ENCODE measurements at places on chromosomes 12 and 14.

GRCh38 chr12:69881771-69882170, 56.7 kb downstream of the MYRFL start:
- no peak for DNase-seq

GRCh38 chr12:68370006-68370590, 37.9 kb upstream of the MDM1 start:
- no peak for DNase-seq

GRCh38 chr14:67850066-67850830, 30.7 kb downstream of the RAD51B start:
- no peak for DNase-seq

DNA sequence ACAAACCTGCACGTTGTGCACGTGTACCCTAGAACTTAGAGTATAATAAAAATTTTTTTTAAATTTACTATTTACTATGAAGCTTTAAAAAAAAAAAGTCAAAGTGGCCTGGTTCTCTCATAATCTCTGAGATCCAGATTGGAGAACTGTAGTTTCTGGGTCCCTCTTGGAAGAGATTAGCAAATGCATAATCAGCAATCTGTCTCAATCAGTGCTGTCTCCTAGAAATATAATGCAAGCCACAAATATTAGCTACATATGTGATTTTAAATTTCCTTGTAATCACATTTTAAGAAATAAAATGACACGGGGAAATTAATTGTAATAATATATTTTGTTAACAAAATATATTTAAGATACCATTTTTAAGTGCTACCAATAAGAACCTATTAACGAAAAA, 32.3 kb downstream of the RALGAPA1 start:
- no peak for DNase-seq

DNA sequence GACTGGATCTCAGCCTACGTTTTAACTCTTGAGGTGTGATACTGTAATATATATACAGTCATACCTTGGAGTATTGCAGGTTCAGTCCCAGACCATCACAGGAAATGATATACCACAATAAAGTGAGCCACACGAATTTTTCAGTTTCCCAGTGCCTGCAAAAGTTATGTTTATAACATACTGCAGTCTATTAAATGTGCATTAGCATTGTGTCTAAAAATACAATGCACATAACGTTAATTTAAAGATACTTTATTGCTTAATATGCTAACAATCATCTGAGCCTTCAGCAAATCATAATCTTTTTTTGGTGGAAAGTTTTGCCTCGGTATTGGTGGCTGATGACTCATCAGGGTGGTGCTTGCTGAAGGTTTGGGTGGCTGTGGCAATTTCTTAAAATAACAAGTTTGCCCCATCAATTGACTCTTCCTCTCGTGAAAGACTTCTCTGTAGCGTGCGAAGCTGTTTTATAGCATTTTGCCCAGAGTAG, 18.9 kb downstream of the PYROXD1 start:
- peak; percentile 84 for DNase-seq

DNA sequence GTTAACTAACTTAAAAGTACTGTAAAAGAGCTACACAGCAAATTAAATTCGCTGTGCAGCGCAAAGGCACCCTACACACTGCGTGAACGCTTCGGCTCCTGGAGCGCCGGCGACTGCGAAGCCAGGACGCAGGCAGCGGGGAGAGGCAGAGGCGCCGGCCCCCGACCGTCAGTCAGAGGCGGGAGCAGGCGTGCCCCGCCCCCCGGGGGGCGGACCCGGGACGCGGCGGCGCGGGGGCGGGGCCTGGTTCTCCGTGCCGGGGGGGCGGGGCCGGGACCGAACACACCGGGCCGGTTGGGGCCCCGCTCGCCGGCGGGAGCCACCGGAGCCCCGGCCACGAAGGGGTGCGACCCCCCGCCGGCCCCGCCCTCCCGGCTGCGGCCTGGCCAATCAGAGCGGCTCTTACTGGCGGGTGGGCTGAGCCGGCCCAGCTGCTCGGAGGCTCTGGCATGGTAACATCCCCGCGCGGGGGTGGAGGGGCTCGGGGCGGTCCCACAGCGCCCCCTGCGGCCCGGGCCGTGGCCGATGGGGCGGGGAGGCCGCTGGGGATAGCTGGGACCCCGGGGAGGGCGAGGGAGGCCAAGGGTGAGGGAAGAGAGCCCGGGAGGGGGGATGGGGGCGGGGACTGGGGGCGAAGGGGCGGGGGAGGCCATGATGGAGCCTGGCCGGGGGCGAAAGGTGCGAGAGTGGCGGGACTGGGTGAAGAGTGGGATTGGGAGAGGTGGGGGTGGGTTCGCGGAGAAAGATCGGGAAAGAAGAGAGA, at the start of gene PRPF40B:
Gene PRPF40B (plus strand): TSS at position 420 of the 763 bp plus-strand sequence. CDS start 30 bp downstream, at position 450.
- peak; percentile 89 for DNase-seq

DNA sequence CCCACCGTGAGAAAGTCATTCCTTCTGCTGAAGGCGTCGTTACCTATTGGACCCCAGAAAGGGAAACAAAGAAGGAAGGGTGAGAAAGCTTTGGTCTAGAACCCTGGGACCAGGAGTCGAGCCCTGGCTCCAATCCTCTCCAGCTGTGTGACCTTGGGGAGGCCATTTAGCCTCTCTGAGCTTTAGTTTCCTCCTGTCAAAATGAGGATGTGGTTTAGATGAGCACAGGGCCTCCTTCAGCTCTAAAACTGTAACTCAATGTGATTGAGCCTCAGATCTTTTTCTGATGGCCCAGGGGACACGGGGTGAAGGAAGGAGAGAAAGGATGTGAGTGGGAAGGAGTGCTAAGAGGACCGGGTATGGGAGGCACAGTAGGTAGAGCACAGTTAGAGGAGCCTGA, 7.7 kb downstream of the JDP2 start:
- DNase-seq: no peak

DNA sequence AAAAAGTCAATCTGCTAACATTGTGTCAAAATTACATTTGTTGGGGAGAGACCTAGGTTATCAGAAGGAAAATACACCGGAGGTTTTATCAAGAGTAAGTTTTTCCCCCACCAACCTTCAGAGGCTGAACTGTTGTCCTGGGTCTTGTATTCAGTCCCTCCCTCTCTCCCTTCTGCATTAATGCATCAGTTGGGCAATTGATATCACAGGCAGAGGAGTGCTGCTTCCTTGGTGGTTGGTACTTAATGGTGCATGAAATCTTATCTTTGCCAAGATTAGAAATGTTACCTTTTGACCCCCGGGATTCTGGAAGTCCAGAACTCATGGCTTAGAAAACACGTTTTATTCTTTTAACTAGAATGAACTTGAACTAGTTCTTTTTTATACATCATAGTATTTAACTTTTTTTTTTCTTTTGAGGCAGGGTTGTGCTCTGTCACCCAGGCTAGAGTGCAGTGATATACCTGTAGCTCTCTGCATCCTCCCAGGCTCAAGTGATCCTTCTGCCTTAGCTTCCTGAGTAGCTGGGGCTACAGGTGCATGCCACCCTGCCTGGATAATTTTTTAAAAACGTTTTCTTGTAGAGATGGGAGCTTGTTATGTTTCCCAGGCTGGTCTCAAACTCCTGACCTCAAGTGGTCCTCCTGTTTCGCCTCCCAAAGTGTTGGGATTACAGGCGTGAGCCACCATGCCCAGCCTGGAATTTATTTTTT, 4.9 kb downstream of the PCBP2 start:
- no peak for DNase-seq
